ENCODE measurements at places on chromosomes 7 and 10.

DNA sequence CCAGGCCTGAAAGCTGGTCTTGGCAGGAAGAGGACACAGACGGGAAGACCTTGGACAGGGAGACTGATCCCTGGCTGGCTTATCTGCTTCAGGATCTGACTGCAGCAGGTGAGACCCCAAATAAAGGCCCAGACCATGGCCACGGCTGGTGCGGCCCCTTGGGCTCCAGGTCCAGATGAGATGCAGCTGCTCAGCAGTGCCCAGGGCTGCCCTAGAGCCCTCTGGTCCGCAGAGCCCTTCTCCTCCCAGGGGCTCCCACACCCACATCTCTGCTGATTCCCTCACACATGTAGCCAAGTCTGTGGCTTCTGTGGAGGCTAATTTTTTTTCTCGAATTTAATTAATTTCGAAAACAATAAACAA is 46.3 kb downstream of the VIPR2 start:
- no peak for DNase-seq

GRCh38 chr7:93015101-93015778 is 102.5 kb downstream of the SAMD9 start:
- DNase-seq: no peak

DNA sequence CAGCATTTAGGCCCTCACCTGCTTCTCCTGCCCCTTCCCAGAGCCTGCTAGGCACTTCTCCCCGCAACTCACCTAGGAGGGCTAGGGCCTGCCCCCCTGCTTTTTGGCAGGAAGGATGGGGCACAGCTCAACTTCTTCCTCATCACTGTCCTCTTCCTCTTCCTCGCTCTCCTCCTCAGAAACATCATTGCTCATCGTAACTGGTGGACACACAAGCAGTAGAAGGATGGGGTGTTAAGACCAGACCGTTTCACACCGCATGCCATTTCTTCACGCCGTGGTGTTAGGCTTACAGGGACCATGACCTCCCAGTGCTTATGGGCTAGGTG is 1.6 kb downstream of the NPM3 start:
- no peak for DNase-seq

DNA sequence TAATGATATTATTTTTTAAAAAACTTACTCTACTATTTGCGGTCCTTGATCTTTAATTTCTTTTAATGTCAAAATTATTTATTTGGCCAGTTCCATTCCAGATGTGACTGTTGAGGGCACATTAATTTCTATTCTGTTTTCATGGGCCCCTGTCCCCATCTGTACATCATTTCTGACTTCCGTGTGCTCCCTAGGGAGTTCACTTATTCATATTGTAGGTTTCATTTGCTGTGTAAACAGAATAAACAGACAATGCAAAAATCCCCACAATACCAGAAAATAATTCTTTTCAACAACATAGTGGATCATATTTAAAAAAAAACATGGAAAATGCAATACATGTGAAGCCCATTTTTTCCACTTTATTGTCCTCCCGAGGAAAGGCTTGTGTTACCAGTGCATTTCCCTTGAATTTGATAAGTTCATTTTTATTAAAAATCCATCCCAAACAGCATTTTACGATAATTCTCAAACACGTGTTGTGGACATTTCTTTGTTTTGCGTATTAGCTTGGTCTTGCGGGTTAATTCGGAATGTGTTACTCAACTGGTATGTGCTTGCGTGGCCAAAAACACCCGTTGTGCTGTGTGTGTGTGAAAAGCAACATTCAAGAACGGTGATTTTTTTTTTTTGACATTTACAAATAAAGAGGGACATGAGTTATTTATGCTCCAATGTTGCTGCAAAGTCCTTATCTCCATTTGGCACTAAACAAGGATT is 138.4 kb downstream of the MGMT start:
- DNase-seq: no peak

DNA sequence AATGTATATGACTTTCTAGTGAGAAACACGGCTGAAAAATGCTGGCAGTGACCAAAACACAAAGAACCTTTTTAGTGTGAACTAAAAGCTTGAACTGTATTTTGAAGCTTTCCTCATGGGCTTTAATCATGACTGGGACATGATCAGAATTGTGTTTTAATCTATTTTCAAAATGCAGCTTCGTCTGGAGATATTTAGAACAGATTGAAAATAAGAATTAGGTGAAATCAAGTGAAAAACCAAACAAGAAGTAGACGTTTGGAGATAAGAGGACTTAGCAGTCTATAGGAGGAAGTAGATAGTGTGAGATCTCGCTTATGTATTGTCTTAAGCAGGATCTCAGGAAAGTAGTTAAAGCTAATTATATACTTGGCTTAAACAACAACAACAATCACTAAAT is 865.4 kb upstream of the MBL2 start:
- DNase-seq: no peak

- no peak for DNase-seq
Observed at GRCh38 chr10:131838966-131839742, 61.7 kb upstream of the PPP2R2D start.

GRCh38 chr7:78224923-78225322 is 426.4 kb downstream of the PHTF2 start:
- no peak for DNase-seq

- no peak for DNase-seq
Observed at GRCh38 chr10:112926906-112927688, 22.9 kb upstream of the TCF7L2 start.

- no peak for DNase-seq
Observed at GRCh38 chr10:75806186-75806585, 374.8 kb downstream of the LRMDA start.

- no peak for DNase-seq
Observed at GRCh38 chr7:22317632-22318031, 39.3 kb downstream of the RAPGEF5 start.

GRCh38 chr7:77442636-77443035 is 26.5 kb upstream of the GSAP start:
- DNase-seq: no peak

Data from LoVo (cell line).